ENCODE measurements at places on chromosomes 5 and 9.

GRCh38 chr5:54217826-54218503, 92.4 kb downstream of the ARL15 start:
- peak; percentile 15 for DNase-seq

GRCh38 chr5:9495121-9495520, 50.8 kb downstream of the SEMA5A start:
- DNase-seq: no peak

DNA sequence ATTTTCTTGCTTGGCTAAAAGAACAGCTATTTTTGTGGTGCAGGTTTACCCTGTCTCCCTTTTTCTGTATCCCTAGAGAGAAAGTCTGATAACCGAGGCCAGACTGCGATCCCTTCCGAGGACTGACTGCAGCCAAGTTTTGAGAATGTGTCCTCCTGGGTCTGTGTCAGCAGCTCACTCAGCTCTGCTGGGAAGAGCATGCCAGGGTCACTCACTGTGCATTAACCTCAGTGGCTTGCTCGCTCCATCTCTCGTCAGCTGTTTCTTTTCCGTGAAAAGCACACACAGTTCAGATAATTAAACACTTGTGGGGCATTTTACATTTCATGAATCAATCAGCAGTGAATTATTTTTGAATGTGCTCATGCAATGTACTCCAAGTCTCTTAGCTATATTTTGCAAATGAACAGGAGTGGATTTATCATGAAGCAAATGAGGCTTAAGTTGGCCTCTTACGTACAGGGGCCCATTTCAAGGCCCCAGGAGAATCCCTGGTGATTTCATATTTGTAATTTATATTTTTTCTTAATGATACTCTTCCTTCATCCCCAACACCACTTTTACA, 252.1 kb downstream of the SMARCA2 start:
- DNase-seq: no peak

GRCh38 chr9:97529363-97530076, 28.1 kb downstream of the TMOD1 start:
- peak; percentile 11 for DNase-seq

DNA sequence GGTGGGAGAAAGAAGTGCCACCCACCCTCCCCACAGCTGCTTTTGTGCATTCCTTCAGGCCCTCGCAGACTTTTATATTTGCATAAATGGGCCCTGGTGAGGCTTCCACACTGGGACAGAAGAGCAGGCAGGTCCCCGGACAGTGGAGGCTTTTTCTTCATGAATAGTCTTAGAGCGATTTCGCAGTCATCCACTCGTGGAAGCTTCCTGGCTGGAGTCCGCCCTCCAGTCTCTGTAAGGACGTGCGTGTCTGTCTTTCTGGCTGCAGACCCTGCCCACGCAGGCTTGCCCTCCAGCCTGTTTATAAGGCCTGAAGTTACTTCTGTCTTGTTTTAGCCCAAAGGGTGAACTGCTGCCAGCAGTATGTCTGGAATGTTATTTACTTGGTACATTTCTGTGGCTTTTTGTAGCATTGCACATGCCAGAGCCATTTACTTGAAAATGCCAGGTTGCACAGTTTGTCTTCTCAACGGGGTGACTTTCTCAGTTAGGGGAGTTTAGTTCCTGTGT, 195.7 kb downstream of the AOPEP start:
- DNase-seq: no peak

Data from NCI-H2107 (cell line).